ENCODE measurements at places on chromosomes 6 and 20. TPM values are rescaled to one million over a fixed set of nuclear protein-coding genes. Genes with fewer than 3 reads are reported as not detected.

GRCh38 chr20:46635514-46636136 lies 15.6 kb downstream of the SLC13A3 start:
- H3K36me3 ChIP-seq: no peaks in the 10 kb centered on the region
- H3K27me3 ChIP-seq: peaks cover 4% of the 10 kb centered on the region
- H3K4me3 ChIP-seq: no peak overlapping the region
- no peak overlapping the region for H3K27ac ChIP-seq

DNA sequence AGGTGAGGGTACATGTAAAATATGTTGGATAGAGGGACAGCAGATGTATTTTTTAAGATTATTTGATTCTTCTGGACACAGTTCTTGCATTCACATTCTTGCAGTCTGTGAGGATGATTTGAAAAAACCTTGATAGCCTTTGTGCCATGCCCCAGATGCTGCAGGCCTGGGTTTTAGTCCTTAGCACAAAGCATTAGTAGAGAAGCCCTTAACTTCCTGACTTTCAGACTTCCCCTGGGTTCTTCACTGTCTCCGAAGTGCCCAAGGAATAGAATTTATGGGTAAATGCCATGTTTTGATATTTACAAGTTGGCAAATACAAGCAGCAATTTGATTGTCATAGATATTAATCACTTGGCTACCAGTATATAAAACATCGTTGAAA lies 67.6 kb upstream of the SUPT3H start:
- H3K27me3 ChIP-seq: no peaks in the 10 kb centered on the region
- H3K27ac ChIP-seq: peak overlapping the region; percentile 88
- H3K4me1 ChIP-seq: peaks cover 55% of the 10 kb centered on the region
- H3K4me3 ChIP-seq: peak overlapping the region; percentile 12

GRCh38 chr20:35735826-35736470 lies 6.1 kb downstream of the RBM39 start:
- peak overlapping the region; percentile 66 for H3K4me3 ChIP-seq
- H3K27me3 ChIP-seq: no peaks in the 10 kb centered on the region
- peaks cover 47% of the 10 kb centered on the region for H3K4me1 ChIP-seq
- H3K36me3 ChIP-seq: peaks cover 82% of the 10 kb centered on the region

DNA sequence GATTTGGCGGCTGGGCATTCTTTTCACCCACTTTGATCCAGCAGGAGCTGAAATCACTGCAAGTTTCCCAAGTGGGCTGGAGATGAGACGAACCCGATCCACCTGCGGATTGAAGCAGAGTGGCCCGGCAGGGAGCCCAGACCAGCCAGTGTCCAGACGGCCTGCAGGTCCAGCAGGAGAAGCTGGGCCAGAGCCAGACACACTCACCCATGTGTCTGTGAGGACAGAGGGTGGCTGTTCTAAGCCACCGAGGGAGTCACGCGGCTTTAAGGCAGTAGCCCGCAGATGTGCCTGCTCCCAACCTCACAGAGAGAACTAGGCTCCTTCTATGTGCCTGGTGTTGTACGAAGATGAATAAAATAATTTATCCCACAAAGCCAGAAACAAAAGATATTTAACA lies 200.7 kb downstream of the WDR27 start:
- H3K36me3 ChIP-seq: no peaks in the 10 kb centered on the region
- no peak overlapping the region for H3K4me3 ChIP-seq
- DNase-seq: no peak
- H3K27ac ChIP-seq: no peak overlapping the region
- H3K27me3 ChIP-seq: peaks cover 4% of the 10 kb centered on the region
- H3K4me1 ChIP-seq: no peaks in the 10 kb centered on the region

DNA sequence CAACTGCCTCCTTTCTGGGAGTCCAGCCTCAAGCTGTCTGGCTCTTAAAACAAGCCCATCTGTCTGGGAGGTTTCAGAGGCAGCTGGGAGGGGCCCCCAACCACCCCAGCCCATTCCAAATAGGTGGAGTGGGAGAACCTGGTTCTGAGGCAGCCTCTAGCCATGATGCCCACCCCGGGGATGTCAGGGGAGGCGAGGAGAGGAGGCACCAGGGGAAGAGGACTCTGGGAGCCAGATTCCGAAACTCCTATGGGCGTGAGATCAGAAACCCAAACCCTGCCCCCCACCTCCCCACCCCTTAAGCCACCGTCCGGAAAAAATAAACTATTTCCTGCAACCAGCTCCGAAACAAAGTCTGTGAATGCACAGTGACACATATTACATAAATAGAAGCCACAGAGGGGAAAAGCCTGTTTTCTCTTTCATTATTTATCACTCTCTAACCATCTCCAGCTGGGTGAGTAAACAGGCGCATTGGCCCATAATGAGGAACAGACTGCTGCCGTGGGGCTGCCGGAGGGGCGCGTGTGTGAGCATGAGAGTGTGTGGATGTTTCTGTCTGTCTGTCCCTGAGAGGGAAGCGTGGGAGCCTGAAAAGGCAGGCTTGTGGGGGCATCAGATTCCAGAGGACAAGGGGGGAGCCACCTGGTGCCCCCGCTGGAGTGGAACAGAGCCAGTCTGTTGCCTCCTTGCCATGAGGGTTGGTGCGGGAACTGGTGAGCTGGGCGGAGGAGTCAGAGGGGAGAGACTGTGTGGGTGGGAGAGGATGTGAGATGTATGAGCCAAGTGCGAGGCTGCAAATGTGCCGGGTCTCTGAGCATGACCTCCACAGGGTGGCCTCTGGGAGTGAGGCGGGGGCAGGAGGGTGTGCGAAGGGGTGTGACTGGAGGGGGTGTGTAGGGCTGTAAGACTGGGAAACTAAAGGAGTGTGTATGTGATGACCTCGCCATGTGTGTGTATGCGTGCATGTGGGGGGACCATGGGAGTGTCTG lies 14.3 kb upstream of the FOXP4 start:
- H3K4me3 ChIP-seq: peak overlapping the region; percentile 86
- peaks cover 65% of the 10 kb centered on the region for H3K27me3 ChIP-seq
- H3K36me3 ChIP-seq: peaks cover 2% of the 10 kb centered on the region
- peak; percentile 87 for DNase-seq
- peaks cover 23% of the 10 kb centered on the region for H3K4me1 ChIP-seq
- H3K27ac ChIP-seq: peak overlapping the region; percentile 96

TPBG gene
- total RNA-seq: not detected

All from activated CD4-positive, alpha-beta T cell treated with anti-CD3 and anti-CD28 coated beads, Interleukin-2, amount 10 ng/mL, durations not matched to agents 24 days and 14 days (primary cell).